ENCODE measurements at places on chromosomes 4 and X.
A peak's percentile ranks its signal among the peaks of the same experiment; 100 is the strongest.

- DNase-seq: no peak
Observed at GRCh38 chr4:87575408-87575807, 32.9 kb upstream of the DSPP start.

DNA sequence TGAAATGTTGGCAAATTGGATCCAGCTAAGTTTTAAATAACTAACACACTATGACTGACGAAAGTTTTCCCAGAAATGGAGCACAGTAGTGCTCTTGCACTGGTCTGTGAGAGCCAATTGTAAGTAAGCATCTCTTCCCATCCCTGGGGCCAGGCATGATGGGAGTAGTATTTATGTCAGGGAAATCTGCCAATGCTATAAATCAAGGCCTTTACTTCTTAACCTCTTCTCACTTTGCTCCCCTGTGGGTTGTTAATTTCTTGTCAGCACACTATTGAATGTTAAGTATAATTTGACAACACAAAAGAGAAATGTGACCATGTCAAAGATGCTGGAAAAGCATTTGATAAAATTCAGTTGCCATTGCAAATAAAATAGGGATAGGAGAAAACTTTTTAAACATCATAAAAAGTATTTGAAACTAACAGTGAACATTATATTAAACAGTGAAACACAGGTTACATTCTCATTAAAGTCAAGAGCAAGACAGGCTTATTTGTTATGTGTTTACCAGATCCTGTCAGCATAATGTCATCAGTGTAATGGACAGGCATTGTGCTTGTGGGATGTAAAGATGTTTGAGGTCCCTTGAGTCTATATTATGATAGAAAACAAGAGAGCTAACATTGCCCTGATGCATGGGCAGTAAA lies 5.0 kb downstream of the F8A1 start:
- no peak for DNase-seq

DNA sequence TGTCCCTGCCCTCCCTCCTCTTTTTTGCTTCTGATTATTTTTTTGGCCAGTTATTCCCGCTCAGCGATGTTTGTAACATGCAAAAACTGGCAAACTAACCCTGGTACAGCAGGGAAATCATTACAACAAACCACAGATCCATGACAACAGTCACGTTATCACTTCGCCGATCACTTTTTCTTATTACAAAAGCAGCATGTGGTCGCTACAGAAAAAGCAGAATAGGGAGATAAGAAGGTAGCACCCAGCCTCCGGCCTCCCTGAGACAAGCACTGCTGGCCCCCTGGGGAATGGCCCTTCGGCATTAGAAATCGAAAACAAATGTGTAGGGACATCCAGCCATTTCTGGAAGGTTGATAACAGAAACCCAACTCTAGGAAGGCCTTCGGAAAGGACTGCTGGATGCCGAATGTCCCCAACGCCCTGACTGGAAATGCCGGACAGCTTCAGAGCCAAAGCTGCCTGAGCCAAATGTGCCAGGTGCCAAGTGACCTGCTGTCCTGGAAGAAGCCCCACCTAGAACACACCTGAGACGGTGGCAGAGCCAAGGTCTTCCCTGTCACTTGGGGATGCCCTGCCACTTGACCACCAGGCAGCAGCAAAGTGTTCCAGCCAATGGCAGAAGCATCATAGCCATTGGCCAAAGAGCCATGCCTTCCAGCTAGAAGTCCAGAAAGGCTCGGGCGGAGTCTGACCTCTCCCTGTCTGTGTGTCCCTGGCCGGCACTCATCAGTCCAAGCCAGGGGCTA lies 2.9 kb downstream of the IDH3G start:
- DNase-seq: no peak

DNA sequence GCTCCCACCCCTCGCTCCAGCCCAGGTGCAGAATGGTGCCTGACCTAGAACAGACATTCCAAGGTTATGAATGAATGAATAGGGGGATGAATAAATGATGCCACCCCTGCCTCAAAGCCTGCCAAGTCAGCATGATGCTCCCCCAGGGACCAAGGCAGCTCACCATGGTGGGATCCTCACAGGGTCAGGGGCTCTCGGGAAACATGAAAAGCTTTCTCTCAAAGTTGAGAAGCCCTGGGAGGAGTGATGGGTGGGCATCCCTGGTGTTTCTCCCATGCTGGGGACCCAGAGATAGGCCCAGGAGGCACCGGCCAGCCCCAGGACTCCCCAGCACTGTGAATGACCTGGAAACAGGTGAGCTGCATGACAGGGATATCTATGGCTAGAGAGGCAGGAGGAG lies 58.9 kb downstream of the HTRA3 start:
- DNase-seq: no peak

- DNase-seq: no peak
Observed at GRCh38 chrX:85996555-85996954, 50.8 kb downstream of the CHM start.

DNA sequence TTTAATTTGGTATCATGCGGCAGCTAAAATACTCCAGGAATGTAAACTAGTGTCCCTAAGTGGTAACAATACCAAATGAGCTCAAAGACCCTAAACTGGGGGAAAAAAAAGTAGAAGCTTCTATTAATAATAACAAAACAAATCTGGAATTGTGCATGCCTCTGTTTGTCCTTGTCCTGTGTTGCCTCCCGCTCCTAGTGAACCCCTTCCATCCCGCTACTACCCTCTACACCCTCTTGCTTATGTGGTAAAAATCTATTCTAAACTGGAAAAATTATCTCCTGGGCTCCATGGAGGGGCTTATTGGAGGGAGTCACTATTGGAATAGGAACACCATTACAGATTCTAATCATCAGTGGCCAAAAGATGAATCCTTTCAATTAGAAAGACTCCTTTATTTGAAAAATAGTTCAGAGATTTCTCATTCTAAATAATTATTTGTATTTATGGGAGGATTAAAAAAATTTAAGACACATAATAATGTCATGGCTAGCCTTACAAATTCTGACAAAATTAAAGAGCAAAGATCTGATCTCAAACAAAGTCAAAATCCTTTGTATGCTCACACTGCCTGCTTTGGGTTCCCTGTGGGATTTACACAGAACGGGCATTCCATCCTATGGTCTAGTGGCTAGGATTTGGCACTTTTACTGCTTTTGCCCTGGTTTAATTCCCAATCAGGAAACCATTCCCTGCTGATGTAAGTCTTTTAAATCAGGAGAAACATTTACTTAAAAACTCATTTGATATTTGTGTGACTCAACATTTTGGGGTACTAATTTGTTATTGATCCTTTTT lies 34.7 kb upstream of the FMR1 start:
- no peak for DNase-seq

- DNase-seq: peak; percentile 7
Observed at GRCh38 chr4:165355900-165356300, 22.9 kb upstream of the CPE start.

- DNase-seq: no peak
Observed at GRCh38 chr4:7769396-7770223, 170.1 kb downstream of the AFAP1 start.

GRCh38 chr4:94806376-94806775 lies 48.6 kb downstream of the BMPR1B start:
- DNase-seq: no peak

- DNase-seq: no peak
Observed at GRCh38 chr4:21901831-21902230, 46.7 kb downstream of the KCNIP4 start.

DNA sequence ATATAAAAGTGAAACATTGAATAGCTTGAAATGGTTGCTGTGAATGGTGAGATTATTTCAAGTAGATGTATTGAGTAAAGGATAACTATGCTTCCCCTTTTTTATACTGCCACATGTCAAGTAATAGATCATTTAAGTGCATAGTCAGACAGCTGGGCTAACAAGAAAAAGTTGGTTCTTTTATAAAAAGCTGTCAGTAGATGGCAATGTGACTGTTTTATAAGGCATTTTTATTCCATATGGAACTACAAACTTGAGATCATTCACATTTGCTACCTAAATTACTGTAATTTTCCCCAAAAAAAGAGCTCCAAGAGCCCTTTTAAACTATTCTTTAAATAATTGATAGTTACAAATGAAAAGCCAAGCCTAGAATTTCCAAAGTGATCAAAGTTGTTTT lies 831.0 kb downstream of the C4orf33 start:
- no peak for DNase-seq

- DNase-seq: peak; percentile 47
Observed at GRCh38 chr4:156073976-156074375, 120.3 kb upstream of the CTSO start.

- DNase-seq: no peak
Observed at GRCh38 chr4:165208221-165208652, 876 bp downstream of the KLHL2 start.

- DNase-seq: no peak
Observed at GRCh38 chr4:107044170-107044569, 8.1 kb upstream of the DKK2 start.

DNA sequence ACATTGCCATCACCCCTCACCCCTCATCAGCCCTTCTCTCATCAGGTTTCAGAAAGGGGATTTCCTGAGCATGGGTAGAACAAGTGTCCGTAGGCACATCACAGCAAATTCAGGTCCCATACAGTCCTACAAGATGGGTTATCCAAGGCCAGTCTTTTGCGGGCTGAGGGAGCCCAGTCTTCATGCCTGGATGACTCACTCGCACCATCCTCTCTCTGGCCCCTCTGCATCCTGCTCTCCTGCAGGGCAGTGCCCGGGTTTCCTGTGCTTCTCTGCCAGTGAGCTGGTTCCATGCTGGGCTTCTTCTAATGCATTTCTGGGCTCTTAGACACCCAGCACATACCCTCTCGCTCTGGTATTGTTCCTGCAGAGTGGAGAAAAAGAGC lies 7.3 kb upstream of the INTS6L start:
- DNase-seq: no peak

DNA sequence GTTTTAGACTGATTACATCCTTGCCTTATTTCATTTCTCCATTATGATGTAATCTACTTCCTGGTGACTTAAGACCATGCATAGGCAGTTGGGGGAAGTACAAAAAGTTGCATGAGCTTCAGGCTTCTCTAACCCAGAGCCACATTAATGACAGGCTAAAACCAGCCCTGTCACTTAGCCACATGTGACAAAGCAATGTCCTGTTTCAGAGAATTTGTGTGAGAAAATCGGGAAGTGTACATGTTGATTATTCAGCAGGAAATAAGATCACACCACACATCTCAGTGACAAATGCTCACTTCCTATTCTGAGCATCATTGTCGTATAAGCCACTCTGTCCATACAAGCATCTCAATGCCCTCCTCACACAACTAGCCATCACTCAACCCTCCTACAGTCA lies 98.5 kb upstream of the MAGEB16 start:
- peak; percentile 33 for DNase-seq

DNA sequence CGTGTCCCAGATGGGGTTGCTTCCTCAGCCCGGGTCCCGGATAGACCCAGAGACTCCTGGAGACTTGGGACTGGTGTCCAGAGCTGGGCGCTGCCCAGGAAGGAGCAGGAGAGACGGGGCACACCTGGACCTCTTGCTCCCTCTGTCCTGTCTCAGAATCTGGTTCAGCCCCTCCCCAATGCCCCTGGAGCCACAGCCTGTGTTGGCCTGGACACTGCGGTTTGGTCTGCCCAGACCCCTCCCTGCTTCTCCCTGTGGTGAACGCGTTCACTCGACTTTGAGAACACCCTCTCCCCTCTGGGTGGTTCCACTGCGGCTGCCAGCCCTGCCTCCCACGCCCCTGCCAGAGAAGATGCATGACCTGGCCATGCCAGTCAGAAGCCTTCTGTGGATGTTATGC lies 111.1 kb downstream of the HMX1 start:
- DNase-seq: no peak

DNA sequence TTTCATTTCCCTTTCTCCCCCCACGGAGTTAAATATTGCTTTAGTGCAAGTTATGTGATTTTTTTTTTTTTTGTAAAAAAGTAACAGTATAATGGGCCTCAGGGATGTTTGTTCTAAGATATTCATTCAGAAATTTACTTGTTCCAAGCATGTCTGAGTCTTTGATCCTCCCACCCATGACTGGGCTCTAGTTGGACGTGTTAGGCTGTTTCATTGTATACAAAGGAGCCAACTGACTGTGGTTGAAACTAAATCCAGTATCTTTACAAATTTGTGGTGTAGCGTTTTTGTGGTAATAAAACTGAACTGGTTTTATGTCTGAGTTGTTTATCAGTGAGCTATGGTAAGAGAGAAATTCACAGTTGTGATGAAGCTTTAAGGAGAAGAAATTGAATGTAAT lies 74.1 kb downstream of the DOCK11 start:
- no peak for DNase-seq

GRCh38 chrX:142149919-142150318 lies 55.2 kb downstream of the MAGEC2 start:
- no peak for DNase-seq

DNA sequence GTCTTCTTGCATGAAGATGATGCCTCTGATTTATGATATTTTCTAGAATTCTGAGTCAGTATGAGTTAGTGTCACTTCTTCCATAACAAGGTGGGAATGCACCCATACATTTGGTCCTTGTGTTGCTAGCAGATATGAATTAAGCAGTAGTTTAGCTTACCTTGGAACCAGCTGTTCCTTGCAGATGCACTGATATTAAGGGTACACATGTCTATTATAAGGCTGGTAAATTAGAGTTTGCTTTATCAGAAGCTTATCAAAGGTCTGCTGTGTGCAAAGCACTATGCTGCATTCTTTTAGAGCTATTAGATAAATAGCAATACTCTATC lies 36.5 kb downstream of the AFF1 start:
- DNase-seq: no peak

DNA sequence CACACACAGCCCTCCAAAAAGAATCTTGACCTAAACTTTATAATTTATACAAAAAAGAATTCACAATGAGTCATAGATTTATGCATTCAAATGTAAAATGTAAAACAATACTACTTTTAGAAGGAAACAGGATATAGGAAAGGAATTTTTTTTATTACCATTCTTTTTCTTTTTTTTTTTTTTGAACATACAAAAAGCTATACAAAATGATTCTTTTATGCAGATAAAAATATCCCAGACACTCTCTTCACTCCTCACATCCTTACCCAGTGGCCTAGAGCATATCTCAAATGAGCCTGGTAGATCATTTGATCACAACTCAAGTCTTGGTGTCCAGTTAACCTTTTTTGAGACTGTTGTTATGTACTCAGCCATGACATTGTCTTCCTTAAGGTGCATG lies 307.3 kb upstream of the KLF3 start:
- no peak for DNase-seq

GRCh38 chr4:109571494-109571893 lies 11.4 kb downstream of the MCUB start:
- no peak for DNase-seq

DNA sequence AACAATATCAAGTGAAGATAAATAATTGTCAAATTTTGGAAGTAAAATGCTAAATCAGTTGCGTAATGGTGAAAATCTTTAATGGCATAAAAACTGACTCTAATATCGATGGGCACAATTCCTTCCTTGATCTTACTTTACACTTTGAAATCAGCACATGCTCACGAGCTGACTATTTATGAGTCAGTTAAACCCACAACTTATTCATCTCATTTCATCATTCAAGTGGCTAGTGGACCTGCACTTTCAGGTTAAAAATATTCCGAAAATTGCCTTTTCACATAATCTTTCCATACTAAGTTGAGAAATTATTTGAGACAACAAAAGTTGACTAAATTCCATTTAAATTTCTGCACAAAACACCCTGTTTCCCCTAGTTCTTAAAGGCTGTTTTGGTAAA lies 582.1 kb upstream of the TENM3 start:
- no peak for DNase-seq

- DNase-seq: no peak
Observed at GRCh38 chr4:185742766-185743165, 69.2 kb downstream of the SORBS2 start.

Measured in CMK (cell line).